ENCODE measurements at places on chromosomes 16 and 17.

DNA sequence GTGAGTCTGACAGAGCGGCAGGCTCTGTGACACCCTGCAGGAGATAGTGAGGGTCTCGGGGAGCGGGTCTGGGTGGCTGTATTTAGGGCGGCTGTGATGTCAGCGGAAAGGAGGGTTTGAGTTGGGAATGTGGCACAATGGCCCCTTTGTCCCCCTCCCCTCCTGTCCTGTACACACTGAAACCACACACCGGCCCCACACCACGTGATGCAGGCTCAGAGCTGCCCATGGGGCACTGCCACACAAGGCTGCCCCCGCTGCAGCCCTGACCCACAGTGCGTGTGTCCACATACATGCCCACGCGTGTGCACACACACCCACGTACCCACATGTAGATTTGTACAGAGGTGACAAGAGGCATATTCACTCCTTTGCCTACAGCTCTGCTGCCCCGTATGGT is 15.3 kb downstream of the SGCA start:
- no peak for DNase-seq

GRCh38 chr17:57868007-57868909 is 18.4 kb upstream of the MRPS23 start:
- no peak for DNase-seq

DNA sequence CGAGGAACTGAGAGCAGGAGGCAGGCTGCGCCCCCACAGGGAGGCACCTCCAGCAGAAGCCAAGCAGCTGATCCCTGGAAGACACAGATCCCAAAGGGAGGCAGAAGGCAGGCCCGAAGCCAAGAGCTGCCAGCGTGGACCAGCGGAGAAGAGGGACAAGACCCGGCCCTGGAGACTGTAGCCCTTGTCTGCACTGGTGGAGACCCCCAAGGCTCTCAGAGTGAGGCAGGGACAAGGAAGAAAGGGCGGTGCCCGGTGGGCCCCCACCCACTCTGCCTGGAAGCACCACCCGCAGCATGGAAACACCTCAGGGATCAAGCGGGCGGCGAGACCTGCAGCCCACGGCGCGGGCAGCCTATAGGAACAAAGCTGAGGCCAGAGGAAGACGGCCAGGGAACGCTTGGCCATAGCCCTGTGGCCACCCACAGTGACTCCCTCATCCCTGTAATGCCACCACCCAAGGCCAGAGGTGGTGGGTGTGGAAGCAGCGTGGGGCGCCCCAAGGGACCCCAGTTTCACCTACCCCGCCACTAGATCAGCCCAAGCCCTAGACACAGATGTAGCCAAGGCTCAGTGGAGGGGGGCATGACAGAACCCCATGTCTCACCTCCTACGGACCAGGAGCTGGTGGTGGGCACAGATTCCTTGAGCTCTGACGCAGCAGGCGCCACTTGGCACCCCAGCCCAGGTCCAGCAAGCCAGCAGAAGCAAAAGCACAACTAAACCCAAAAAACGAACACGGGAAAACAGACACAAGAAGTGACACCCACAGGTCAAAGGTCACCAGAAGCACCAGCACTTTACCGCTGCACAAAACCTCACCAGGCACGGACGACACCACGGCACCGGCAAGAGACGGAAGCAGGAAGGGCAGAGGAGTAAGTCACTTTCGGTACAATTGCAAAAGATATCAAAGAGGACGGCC is 2.9 kb upstream of the SIRT7 start:
- no peak for DNase-seq

DNA sequence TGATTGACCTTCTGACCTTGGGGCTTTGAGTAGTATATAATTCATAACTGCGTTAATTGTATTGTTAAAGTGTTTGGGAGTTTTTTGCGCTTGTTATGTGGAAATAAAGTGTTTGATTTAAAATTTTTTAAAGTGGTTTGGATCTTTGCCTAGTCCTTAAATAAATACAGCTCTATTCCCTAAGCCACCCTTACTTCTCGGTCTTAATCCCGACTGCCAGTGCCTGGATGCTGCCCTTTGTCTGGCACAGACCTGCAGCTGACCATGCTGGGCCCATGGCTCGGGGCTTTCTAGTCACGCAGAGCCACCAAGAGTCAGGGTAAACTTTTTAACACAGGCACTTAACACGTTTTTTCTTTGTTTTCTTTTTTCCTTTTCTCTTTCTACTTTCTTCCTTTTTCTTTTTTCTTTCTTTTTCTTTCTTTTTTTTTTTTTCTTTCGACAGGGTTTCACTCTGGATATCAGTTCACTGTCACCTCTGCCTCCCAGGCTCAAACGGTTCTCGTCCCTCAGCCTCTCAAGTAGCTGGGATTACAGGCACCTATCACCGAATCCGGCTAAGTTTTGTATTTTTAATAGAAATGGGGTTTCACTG is 19.6 kb upstream of the SLC5A11 start:
- no peak for DNase-seq

- no peak for DNase-seq
These were observed 23.0 kb downstream of the METTL22 start for GRCh38 chr16:8644211-8645140.

GRCh38 chr17:82668631-82669099 is 20.4 kb upstream of the WDR45B start:
- no peak for DNase-seq

DNA sequence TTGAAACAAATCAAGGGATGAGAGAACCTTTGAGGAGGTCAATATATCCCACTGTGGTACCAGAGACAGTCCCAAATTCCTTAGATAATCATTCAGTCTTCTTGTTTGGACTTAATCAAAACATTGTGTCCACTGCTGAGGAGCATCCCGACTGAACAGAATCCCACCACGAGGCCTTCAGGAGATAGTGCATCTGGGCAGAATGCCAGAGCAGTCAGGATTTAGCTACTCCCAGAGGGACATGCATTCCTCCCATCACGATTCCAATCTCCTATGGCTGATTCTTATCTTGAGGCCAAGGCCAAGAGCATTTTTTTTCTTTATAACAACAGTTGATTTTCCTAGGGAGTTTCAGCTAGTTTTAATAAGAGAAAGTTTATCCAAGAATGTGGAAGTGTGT is 87.4 kb upstream of the COX10 start:
- DNase-seq, result no peak

GRCh38 chr17:79141578-79142355 is 67.1 kb downstream of the ENGASE start:
- DNase-seq, result no peak

GRCh38 chr16:13781575-13782338 is 138.2 kb upstream of the ERCC4 start:
- no peak for DNase-seq

- DNase-seq, result no peak
These were observed 486.5 kb downstream of the CDH13 start for GRCh38 chr16:83113317-83113716.

GRCh38 chr16:31402687-31403086 is 9.6 kb downstream of the ITGAD start:
- no peak for DNase-seq

GRCh38 chr17:70120425-70120824 is 45.4 kb downstream of the KCNJ16 start:
- no peak for DNase-seq

GRCh38 chr16:67709050-67709449 is 10.1 kb downstream of the GFOD2 start:
- no peak for DNase-seq

- DNase-seq, result no peak
These were observed 148.7 kb upstream of the HS3ST2 start for GRCh38 chr16:22665048-22665797.
